ENCODE measurements at places on chromosomes 12 and 14. TPM values are rescaled to one million over a fixed set of nuclear protein-coding genes. Genes with fewer than 3 reads are reported as not detected.
A peak's percentile ranks its signal among the peaks of the same experiment; 100 is the strongest.

- H3K27ac ChIP-seq = no peak overlapping the region
- no peaks in the 10 kb centered on the region for H3K36me3 ChIP-seq
- H3K27me3 ChIP-seq = no peaks in the 10 kb centered on the region
- no peaks in the 10 kb centered on the region for H3K4me1 ChIP-seq
- no peak for DNase-seq
Observed at GRCh38 chr12:126847005-126847629, 1419.9 kb upstream of the TMEM132C start.

DNA sequence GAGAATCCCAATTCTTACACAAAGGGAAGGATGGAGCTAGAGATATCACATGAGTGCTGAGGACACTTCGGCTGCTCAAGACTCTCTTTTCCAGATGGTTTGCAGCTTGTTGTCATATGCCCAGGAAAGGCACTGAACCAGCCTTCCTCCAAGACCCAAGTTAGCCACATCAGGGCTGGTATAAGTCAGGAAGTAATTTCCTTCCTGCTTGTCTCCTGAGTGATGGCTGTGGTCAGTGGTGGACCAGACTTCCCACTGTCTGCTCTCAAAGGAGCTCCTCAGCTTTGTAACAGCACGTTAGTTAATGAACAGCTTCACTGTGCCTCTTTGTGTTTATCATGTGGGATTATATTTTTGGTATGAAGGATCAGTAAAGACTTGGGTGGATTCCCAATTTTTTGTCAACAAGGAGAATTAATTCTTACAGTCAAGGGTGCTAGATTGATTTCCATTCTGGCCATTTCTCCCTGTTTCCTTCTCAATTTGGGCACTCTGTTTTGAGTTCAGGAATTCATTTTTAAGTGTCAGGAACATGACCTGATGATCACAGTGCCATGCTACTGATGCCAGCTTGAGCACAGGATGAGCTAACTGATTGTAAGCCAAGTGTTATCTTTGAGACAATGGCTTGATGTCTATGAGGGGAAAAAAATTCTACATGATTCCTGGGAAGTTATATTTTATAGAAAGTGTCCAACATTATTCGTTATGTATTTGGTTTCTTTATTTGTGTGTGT is 145.8 kb downstream of the GCH1 start:
- H3K4me1 ChIP-seq = peaks cover 12% of the 10 kb centered on the region
- DNase-seq = no peak
- no peak overlapping the region for H3K4me3 ChIP-seq
- no peak overlapping the region for H3K27ac ChIP-seq

DNA sequence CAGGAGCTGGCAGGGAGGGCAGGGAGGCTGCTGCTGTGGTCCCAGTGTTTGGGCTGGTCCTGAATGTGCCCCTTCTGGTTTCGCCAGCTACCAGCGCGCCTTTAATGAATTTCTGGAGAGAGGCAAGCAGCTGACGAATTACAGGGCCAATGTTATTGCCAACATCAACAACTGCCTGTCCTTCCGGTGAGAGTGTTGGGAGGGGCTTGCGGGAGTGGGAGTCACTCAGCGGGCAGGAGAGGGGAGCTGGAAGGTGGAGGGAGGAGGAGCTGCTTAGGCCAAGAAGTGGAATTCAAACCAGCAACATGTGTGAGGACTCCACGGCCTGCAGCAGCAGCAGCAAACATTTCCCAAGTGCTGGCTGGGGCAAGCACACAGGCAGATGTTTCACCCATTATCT is 7.7 kb downstream of the TNFAIP2 start:
- H3K4me3 ChIP-seq = no peak overlapping the region
- no peaks in the 10 kb centered on the region for H3K36me3 ChIP-seq
- H3K27me3 ChIP-seq = peaks cover 1% of the 10 kb centered on the region
- no peak overlapping the region for H3K27ac ChIP-seq

DNA sequence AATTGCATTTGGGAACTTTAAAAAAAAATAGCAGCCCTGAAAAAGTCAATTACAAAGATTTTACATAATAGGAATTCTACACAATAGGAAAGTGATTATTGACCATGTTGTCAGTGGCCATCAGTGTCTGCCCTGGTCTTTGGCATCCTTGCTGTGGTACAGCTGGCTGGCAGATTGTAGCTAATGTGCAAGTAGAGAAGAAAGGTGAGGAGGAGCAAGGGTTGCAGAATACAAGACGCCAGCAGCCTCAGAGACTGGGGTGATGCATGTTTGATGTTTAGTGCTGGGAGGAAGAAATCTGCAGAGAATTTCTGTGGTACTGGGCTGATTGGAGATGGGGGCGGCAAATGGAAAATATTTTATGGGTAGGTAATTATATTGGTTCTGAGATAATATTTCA is 322.9 kb downstream of the TMEM117 start:
- no peaks in the 10 kb centered on the region for H3K36me3 ChIP-seq
- H3K27ac ChIP-seq = no peak overlapping the region
- H3K27me3 ChIP-seq = no peaks in the 10 kb centered on the region
- DNase-seq = no peak

The AMN gene
- total RNA-seq = 1.4 TPM

DNA sequence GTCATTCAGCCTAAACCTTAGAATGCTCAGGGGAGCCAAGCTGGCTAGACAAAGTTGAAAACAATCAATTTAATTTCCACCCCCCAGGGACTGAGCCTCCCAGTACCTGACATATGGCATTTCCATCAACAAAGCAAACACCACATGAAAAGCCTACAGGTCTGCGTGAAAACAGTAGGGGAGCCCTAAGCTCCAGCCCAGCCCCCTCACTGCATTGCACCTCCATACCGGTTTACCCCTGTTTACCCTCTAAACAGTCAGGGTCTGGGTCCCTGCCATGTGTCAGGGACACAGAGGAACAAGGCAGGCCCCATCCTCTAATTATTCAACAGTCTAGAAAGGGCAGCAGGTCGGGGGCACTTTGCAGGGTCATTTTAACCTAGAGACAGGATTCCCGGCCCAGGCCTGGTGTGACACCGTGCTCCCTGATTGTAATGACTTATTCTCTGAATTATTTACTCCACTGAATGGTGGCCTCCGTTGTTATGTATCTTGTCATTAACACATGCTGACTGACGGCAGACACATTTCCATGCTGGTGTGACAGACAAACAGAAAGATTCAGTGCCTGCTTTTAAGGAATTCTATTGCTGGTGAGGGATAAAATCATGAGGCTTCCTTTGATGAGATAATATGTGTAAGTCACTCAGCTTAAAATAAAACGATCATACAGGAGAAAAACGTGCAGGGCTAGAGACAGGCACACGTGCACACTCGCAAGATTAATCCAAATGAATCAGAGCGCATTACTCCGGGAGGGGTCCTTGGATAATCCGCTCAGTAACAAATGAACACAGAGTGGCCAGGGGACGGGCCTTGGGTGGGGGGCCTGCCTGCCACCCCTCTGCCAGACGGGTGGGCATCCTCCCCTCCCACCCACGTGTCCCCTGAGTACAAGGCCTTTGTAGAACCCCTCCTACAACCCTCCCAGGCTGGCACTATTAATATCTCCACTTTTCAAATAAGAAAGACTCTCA is 23.2 kb downstream of the CCDC88C start:
- DNase-seq = no peak
- peak overlapping the region; percentile 95 for H3K27ac ChIP-seq
- H3K4me1 ChIP-seq = peaks cover 92% of the 10 kb centered on the region
- H3K36me3 ChIP-seq = peaks cover 53% of the 10 kb centered on the region
- no peak overlapping the region for H3K4me3 ChIP-seq

DNA sequence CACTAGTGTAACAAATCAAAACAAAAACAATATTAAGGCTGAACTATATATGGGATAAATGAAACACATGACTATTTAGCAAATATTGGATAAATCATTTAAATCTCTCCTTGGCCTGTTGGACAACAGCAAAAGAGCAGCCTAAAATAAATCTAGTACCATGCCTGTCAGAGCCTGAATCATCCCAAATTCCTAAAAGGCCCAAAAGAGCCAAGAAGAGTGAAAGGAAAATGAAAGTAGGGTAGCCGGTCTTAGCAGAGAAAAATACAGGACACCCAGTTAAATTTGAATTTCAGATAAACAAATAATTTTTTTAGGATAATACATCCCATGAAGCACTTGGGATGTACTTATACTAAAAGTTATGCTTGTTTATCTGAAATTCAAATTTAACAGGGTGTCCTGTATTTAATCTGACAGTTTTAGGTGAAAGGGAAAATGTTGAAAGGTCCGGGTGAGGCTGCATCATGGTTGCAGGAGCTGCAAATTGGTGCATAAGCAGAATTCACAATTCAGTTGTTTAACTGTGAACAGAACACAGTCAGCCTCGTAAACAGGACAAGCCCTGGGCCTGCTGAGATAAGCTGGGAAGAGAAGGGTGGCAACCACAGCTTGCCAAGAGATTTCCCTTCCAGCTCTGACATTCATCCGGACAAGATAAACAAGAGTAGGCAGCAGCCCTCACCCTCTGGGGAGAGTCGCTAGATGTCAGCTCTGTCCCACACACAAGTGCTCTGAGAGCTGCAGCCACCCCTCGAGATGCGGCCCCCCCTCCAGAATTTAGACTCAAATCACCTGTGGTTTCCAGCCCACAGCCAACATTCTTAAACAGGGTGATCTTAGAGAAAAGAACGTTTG is 30.3 kb downstream of the DMAC2L start:
- peaks cover 26% of the 10 kb centered on the region for H3K4me1 ChIP-seq
- DNase-seq = peak; percentile 79
- H3K36me3 ChIP-seq = no peaks in the 10 kb centered on the region
- H3K4me3 ChIP-seq = no peak overlapping the region
- H3K27me3 ChIP-seq = no peaks in the 10 kb centered on the region

Data from activated CD8-positive, alpha-beta T cell treated with anti-CD3 and anti-CD28 coated beads for 36 hours (primary cell).